ENCODE measurements at places on chromosomes 2 and 18.

DNA sequence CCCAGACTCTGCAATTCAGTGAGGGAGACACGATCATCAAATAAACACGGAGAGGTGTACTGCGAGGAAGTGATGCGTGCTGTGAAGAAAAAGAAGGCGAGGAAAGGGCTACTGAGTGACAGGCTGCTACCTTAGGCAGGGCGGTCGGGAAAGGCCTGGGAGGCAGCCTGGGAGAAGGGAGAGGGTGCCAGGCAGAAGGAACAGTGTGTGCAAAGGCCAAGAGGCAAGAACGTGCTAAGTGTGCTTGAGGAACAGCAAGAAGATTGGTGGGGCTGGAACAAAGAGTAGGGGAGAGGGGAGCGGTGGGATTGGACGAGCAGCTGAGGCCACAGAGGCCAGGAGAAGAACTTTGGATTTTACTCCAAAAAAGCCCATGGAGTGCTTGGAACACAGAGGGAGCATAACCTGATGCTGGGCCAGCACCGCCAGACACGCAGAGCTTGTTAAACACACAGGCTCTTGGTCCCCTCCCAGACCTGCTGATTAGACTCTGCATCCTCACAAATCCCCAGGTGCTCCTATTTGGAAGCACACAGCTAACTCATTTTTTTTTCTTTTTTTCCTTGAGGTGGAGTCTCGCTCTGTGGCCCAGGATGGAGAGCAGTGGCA lies 30.4 kb downstream of the SERTAD2 start:
- no peak for DNase-seq

DNA sequence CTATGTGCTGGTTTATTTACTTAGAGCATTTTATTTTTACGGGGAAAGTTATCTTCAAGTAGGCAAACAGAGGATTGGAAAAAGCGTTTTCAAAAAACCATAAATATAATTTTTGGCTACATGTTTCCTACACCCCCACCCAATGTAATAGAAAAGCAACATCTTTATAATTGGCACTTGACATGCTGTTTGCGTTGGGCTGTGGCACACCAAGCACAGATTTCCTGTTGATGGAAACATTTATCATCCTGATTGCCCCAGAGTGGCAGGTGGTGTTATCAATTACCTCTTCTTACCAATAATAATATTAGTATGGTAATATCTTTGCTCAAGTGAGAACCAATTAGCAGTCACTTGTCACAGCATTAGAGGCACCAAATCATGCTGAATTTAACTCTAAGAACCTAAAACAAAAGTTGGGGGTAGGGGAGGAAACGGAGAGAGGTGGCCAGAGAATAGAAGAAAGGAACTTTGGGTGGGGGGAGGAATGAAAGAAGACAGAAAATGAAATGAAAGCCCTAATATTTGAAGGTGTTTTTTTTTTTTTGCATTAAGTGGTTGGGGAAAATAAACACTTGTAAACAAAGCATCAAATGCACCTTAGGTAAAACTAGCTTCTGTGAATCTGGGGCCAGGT lies 3.8 kb upstream of the SALL3 start:
- DNase-seq = no peak

- no peak for DNase-seq
Measured at GRCh38 chr18:63091671-63092364, 227.8 kb downstream of the BCL2 start.

DNA sequence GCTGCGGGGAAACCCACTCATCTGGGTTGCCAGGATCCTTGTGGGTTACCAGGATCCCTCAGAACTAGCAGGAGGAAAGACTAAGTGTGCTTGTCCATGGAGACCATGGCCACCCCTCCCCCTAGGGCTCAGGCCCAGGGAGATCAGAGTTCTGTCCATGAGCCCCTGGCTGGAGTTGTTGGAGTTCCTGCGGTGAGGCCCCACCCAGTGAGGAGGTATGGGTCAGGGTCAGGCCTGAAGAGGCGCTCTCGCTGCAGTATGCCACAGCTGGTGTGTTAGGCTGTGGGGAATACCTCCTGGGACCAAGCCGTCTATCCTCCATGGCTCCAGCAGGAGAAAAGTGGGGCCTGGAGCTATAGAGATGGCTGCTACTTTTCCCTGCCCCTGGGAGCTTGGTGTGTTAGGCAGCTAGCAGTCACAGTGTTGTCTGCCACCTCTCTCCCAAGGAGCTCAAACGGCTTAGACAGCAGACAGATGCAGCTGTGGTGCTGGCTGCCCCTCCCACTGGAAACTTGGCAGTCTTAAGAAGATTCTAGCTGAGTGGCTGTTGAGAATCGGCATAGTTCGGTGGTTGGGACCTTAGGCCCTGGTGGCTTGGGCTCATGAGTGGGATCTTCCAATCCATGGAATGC lies 240.3 kb upstream of the CELF4 start:
- no peak for DNase-seq

DNA sequence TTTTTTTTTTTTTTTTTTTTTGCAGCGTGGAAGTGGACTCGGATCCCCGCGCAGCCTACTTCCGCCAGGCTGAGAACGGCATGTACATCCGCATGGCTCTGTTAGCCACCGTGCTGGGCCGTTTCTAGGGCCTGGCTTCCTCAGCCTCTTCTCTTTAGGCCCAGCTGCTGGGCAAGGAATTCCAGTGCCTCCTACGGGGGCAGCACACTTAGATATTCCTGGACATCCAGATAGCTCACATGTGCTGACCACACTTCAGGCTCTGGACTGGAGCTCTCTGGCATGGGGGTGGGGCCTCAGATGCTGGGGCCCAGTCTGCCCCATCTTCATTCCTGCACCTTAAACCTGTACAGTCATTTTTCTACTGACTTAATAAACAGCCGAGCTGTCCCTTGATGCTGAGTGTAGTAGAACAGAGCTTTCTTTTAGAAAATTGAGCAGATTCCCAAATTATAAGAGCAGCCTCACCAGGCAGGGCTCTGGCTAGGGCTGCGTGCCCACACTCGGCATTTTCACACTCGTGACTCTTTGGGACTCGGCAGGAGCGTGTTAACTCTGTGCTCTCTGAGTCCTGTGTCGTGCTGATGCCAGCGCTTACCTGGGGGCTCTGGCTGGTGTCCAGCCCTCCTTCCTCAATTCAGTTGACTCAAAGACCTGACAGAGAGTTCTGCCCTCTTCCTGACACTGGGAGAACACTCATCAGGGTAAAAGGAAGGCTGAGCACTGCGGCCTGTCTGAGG lies 19.3 kb downstream of the SLC30A3 start:
- DNase-seq = no peak

GRCh38 chr2:231890896-231891513 lies 35.2 kb downstream of the NPPC start:
- no peak for DNase-seq

DNA sequence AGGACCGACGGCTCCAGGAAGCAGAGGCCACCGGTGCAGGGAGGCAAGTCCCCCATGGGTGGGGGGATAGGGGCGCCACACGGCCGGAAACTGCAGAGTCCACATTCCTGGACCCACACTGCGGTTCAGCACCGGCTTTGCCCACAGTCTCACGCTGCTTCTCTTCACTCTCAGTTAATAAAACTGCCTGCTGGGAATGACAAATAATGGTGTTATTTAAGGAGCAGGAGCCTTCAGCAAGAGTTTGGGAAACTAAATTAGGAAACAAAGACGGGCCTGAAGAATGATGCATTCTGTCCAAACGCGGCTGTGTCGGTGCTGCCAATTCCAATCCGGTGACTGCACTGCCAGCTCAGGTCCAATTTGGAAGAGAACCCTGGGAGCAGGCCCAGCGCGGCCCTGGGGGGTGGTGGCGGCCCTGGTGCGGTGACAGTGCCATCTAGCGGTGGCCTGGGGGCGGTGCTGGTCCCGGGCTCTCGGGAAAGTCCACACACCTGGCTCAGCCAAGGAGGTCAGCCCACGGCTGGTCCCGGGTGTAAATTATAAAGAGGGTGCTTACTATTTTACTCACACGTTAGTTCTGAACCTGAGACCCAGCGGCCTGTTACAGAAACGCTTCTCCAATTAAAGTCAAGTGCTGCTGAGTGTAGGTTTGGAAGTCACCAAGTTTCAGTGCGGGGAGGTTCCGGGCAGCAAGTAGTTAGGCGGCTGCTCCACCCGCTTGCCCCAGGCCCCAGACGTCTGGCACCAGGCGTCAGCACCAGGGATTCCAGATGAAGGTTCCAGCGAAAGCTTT lies 73.1 kb upstream of the PXDN start:
- DNase-seq = peak; percentile 97

GRCh38 chr2:241350878-241351639 lies 5.0 kb upstream of the FARP2 start:
- no peak for DNase-seq

GRCh38 chr18:76259096-76259495 lies 235.9 kb downstream of the ZNF516 start:
- DNase-seq = no peak

All from GM04504 (cell line).